ENCODE measurements at places on chromosomes 16 and 17. TPM values are rescaled to one million over a fixed set of nuclear protein-coding genes. Genes with fewer than 3 reads are reported as not detected.

DNA sequence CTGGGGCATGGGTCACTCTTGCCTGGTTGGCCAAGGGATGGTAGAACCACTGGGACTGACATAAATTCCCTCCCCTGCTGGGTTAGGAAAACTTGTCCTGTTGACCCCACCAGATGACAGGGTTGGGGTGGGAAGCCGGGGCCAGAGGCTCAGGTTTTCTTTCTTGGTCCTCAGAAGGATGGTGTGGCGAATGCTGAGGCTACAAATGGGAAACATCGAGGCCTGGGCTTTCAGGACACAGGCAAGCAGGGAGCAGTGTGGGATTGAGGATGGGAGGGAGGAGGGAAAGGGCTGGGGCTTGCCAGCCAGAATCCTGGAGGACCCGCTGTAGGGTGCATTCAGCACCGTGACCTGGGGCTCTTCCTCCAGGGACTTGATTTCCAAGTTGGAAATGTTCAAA, 14.5 kb upstream of the PLEKHG4 start:
- H3K4me1 ChIP-seq, result peaks cover 6% of the 10 kb centered on the region
- no peak overlapping the region for H3K4me3 ChIP-seq
- no peaks in the 10 kb centered on the region for H3K27me3 ChIP-seq

DNA sequence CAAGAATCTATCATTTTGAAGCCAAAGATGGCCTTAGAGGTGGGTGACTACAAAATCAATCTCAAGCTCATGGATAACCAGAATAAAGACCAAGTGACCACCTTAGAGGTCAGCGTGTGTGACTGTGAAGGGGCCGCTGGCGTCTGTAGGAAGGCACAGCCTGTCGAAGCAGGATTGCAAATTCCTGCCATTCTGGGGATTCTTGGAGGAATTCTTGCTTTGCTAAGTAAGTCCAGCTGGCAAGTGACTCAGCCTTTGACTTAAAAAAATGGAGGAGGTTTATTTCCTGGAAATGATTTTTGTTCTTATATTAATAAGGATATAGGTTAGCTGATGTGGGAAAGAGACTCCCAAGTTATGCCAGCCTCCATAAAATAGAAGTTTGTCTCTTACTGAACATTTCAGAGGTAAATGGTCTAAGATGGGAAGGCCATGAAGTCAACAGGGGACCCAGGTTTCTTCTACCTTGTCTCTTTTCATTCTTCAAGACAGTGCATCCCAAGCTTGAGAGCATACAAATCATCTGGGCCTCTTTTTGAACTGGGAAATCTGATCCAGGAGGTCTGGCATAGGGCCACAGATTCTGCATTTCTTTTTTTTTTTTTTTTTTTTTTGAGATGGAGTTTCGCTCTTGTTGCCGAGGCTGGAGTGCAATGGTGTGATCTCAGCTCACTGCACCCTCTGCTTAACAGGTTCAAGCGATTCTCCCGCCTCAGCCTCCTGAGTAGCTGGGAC, 19.8 kb upstream of the TANGO6 start:
- DNase-seq, result no peak
- H3K27ac ChIP-seq, result no peak overlapping the region
- H3K36me3 ChIP-seq, result peaks cover 36% of the 10 kb centered on the region
- no peaks in the 10 kb centered on the region for H3K27me3 ChIP-seq
- H3K4me3 ChIP-seq, result no peak overlapping the region

DNA sequence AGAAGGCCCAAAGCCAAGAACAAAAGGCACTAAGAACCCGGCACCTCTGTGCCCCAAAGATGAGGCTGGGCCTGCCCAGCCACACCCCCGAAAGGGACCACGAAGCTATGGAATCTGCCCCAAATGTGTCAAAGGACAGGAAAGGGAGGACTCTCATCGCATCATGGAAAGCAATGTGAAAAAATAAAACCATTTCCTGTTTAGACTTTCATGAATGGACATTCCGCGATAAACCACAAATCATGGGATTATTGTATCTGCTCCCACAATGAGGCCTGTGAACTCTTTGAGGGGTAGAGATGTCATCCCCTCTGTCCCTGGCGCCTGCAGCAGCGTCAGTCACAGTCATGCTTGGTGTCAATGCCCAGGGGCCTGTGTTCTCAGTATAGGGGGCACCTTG, 135.0 kb downstream of the COPRS start:
- no peaks in the 10 kb centered on the region for H3K36me3 ChIP-seq
- H3K4me1 ChIP-seq, result peaks cover 6% of the 10 kb centered on the region
- no peaks in the 10 kb centered on the region for H3K27me3 ChIP-seq
- H3K27ac ChIP-seq, result no peak overlapping the region
- no peak for DNase-seq

- H3K36me3 ChIP-seq, result no peaks in the 10 kb centered on the region
- H3K4me1 ChIP-seq, result no peaks in the 10 kb centered on the region
- no peak overlapping the region for H3K27ac ChIP-seq
- DNase-seq, result no peak
Measured at GRCh38 chr16:74984194-74984528, 762 bp downstream of the WDR59 start.

DNA sequence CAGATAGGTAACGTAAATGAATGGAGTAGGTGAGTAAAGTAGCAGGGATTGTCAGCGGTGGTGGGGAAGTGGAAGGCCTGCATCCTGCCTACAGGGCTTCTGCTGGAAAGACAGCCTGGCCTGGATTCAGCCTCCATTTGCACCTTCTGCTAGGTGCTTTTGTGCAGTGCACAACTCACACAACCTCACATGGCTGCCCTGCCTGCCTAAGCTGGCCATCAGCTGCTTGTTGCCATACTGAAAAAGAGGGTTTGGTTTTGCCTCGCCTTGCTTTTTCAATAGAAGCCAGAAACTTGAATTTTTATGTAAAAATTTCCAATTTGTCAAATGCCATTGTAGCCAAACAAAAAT, 36.3 kb downstream of the SOST start:
- H3K4me3 ChIP-seq, result no peak overlapping the region
- no peak for DNase-seq
- H3K27ac ChIP-seq, result no peak overlapping the region

DNA sequence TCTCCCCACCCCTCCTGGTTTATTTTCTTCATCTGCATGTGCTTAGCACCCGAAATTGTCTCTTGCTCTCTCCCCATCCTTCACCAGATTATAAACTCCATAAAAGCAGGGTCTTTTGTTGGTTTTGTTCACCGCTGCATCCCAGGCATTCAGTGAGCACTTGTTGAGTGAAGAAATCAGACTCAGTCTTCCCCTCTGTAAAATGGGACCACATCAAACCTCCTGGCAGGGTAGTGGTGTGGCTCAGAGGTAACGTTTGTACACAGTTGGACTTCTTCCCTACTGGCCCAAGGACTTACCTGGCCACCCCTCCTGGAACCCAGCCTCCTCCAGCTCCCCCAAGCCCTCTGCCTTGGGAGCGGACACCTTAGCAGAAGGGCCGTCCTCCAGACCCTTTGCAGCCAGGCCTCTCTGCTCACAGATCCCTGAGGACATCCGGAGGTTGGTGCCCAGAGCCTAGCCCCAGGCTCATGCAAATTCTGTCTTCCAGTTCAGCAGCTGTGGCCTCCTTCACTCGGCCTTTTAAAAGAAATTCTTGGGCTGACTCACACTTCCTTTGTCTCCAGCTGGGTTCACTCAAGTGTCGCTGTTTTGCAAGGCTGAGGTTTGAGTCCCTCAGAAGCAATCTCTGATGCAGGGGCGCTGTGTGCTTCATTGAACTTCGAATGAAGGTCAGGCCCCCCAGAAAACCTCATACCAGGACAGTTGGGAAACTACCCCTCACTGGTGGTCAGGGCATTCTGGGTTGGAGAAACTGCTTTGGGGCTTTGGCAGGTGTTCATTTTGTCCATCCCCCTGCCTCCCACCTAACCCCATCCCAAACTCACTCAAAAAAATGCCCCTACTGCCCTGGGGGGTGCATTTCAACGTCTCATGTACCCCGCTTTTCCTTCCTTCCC, 16.8 kb upstream of the RMI2 start:
- no peaks in the 10 kb centered on the region for H3K36me3 ChIP-seq
- no peaks in the 10 kb centered on the region for H3K27me3 ChIP-seq
- H3K4me3 ChIP-seq, result peak overlapping the region; percentile 46
- H3K4me1 ChIP-seq, result peaks cover 22% of the 10 kb centered on the region
- DNase-seq, result peak; percentile 85
- peak overlapping the region; percentile 64 for H3K27ac ChIP-seq

DNA sequence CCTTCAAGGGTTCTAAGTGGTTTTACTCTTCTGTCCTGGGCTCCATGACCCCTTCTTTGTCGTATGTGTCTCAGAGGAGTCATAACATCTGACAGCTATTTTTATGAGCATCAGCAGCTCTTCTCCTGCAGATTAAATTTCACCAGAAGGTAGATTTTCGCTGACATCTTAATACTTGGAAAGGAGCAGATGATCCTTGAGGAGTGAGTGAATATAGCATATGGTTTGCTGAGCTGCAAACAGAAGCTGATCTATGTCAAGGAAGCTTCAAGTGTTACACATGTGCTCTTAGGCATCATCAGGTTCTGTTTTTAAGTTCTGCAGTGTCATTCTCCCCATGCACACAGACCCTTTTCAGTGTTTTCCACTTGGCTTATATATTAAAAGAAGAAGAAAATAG, 49.2 kb upstream of the MYH2 start:
- H3K4me1 ChIP-seq, result no peaks in the 10 kb centered on the region
- H3K27ac ChIP-seq, result no peak overlapping the region
- no peaks in the 10 kb centered on the region for H3K36me3 ChIP-seq
- no peak for DNase-seq
- no peak overlapping the region for H3K4me3 ChIP-seq
- peaks cover 18% of the 10 kb centered on the region for H3K27me3 ChIP-seq

DNA sequence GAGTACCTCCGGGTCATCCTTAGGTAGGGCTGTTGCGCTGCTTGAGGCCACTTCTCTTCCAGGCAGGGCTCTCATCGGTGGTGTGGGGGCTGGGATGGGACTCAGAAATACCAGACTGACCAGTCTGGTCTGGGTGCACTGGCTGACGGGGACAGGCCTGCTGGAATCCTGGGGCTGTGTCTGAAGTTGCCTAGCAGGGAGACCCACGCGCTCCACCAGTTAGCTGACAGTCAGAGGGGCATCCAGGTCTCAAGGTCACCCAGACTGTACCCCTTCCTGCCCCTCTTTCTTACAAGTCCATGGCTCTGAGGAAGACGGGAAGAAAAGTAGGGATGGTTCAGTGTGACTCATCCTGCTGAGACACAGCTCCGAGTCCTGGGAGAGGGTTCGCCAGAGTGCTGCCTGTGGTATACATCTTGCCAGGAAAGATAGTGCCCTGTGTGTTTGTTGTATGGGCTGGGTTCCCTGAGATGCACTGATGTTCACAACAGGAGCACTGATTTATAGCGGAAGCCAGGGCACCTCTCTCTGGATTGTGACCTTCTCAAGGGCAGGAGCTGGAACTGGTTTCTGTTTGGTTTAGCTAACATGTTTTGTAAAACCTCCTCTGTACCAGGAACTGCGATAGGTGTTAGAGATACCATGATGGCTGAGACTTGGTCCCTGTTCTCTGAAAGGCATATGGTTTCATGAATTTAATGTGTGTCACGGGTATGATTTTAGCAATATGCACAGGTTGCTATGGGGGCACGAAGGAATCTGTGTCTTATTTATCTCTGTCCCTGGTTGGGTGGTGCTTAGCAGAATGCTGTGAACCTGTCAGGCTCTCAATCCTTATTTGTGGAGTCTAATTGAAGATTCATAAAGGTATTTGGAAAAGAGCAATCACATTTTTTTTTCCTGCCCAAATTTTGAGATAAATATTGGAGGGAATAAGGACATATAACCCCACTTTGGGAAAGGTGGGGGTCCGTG, 97.5 kb downstream of the OR1D5 start:
- H3K4me3 ChIP-seq, result peak overlapping the region; percentile 19
- peak overlapping the region; percentile 91 for H3K27ac ChIP-seq
- H3K4me1 ChIP-seq, result peaks cover 21% of the 10 kb centered on the region
- no peaks in the 10 kb centered on the region for H3K27me3 ChIP-seq
- peak; percentile 71 for DNase-seq

DNA sequence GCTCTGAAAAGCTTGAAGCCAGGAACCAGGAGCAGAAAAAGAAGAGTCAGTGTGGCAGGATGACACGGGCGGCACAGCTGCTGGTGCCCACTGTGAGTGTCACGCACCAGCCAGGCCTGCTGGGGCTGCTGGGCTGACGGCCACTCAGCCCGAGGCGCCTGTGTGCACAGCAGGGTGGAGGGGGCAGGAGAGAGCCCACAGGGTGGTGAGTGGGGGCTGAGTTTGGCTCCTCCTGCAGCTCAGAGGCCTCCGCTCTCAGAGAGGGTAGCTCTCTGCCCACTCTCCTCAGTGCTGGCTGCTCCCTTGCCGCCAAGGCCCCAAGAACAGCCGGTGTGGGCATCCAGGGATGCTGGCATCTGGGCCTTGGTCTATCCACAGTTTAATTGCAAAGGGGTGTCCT, 59.6 kb downstream of the GSG1L start:
- H3K36me3 ChIP-seq, result no peaks in the 10 kb centered on the region
- no peak overlapping the region for H3K4me3 ChIP-seq
- H3K4me1 ChIP-seq, result no peaks in the 10 kb centered on the region

- H3K4me3 ChIP-seq, result no peak overlapping the region
- no peaks in the 10 kb centered on the region for H3K27me3 ChIP-seq
- H3K4me1 ChIP-seq, result no peaks in the 10 kb centered on the region
- DNase-seq, result no peak
- peaks cover 44% of the 10 kb centered on the region for H3K36me3 ChIP-seq
Measured at GRCh38 chr17:15249487-15249886, 15.6 kb downstream of the PMP22 start.

DNA sequence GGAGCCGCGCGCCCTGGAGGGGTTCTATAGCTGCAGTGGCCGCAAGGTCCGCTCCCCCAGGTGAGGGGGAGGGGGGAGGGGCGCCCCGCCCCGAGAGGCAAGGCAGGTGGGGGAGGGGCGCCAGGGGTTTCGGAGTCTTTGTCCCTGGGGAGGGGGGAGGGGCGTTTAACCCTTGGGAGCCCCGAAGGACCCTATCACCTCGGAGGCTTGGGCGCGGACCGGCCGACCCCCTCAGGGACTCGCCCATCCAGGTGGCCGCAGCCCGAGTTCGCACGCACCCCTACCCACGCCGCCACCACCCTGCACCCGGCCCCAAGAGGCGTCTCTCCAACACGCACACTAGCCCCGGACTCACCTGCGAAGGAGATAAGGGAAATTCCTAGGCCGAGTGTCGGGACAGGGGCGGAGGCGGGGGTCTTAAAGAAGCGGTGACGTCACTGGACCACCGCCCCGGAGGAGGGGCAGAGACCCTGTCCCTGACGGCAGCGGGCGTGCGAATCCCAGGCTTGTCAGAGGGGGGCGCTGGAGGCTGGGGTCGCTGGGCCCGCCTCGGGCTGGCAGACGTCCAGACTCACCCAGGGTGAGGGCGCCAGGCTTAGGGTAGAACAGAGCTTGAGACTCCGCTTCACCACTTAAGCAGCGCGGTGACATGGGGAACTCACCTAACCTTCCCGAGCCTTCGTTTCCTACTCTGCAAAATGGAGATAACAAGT, at the start of gene CLDN6:
Gene CLDN6, minus strand, starts transcription at position 390 of the 713 bp plus-strand sequence. CDS start 2,162 bp downstream, outside the sequence.
- H3K27ac ChIP-seq, result no peak within 1 kb of the TSS
- peaks cover 10% of the 10 kb centered on the region for H3K36me3 ChIP-seq
- no peak within 1 kb of the TSS for H3K4me3 ChIP-seq
- H3K4me1 ChIP-seq, result peaks cover 19% of the 10 kb centered on the region

Gene RDM1
- total RNA-seq, result 2.0 TPM

Gene CORO6
- total RNA-seq, result 0.58 TPM

Gene CIBAR2
- not detected for total RNA-seq

Gene C1QTNF8
- total RNA-seq, result not detected

Gene SNAI3
- 0.46 TPM for total RNA-seq
